ENCODE measurements at places on chromosomes 1 and 21.

- DNase-seq = peak; percentile 67
These were observed 13.6 kb upstream of the FAM89A start for GRCh38 chr1:231053493-231054162.

DNA sequence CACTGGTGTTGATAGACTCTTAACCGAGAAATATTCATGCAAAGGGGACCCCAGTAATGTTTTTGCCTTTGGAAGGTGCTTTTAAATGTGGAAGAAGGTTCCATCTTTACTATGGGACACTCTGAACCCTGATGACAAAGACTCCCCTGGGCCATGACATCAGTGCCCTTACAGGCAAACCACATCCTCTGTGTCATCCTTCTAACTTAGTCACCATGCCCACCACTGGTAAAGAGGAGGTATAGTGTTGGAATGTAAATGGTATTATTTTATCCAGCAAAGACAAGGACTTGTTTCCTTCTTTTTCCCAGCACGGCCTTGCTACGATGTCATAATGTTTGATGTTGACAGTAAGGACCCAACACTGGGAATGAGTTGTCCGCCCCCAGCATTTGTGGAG is 12.6 kb downstream of the METTL13 start:
- DNase-seq = peak; percentile 82

- no peak for DNase-seq
These were observed 282.9 kb downstream of the PTPRU start for GRCh38 chr1:29519108-29519787.

- no peak for DNase-seq
These were observed 113.4 kb upstream of the DNAH14 start for GRCh38 chr1:224816062-224816461.

- DNase-seq = no peak
These were observed 7.2 kb upstream of the TACSTD2 start for GRCh38 chr1:58584082-58584895.

DNA sequence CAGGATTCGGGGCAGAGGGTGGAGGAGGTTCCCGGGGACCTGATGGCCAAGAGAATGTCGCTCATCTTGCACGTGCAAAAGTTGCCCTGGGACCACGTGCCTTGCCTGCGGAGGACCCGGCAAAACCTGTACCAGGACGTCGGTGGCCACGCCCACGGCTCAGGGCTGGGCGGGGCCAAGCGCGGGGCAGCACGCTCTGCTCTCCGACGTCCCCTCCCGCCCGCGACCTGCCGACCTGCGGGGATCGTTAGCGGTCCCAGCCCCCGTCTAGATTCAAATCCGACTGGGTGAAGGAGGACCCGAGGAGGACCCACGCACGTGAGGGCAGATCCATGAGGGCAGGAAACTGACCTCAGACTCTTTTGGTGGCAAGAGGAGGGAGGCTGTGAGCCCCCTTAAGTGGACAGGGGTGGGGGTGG is at the start of gene C1orf167:
C1orf167 (plus strand) TSS at position 206 of the 419 bp plus-strand sequence. CDS start 2,208 bp downstream, outside the sequence.
- peak; percentile 82 for DNase-seq

DNA sequence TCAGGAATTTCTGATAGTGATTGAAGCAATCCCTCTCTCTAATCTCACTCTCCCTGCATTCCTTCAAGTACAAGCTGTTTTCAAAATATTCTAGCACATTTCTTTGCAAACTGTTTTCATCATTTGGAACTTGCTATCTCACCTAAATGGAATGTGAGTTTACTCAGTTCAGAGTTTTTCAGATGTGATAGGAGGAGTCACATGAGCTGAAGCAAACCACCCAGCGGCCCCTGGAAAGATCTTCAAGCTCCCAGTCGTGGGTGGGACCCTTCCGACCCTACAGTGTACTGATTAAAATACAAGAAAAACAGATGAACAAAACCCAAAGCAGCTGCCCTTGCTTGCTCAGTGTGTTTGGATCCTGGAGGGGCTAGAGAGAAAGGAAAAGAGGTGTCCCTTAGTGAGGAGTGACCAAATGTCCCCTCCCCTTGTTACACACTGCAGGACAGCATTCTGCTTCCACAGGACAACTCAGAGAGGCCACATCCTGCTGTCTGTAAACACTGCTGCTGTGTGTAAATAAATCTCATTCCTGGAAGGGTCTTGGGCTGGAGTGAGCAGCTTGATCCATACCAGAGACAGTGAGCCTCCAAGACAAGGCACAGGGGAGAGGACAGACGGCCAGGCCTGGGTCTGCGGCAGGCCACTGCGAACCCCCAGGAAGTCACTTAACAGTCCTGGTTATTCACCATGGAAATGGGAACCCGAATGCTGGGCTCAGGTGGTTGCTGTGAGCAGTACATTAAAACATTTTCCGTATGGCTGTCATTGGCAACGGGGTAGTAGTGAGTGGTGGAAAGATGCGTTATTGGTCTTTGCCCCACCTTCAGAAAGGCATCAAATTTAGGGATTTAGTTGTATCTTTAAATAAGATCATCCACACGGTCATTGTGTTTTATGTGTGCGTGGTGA is 229.2 kb downstream of the RHOU start:
- DNase-seq = no peak

DNA sequence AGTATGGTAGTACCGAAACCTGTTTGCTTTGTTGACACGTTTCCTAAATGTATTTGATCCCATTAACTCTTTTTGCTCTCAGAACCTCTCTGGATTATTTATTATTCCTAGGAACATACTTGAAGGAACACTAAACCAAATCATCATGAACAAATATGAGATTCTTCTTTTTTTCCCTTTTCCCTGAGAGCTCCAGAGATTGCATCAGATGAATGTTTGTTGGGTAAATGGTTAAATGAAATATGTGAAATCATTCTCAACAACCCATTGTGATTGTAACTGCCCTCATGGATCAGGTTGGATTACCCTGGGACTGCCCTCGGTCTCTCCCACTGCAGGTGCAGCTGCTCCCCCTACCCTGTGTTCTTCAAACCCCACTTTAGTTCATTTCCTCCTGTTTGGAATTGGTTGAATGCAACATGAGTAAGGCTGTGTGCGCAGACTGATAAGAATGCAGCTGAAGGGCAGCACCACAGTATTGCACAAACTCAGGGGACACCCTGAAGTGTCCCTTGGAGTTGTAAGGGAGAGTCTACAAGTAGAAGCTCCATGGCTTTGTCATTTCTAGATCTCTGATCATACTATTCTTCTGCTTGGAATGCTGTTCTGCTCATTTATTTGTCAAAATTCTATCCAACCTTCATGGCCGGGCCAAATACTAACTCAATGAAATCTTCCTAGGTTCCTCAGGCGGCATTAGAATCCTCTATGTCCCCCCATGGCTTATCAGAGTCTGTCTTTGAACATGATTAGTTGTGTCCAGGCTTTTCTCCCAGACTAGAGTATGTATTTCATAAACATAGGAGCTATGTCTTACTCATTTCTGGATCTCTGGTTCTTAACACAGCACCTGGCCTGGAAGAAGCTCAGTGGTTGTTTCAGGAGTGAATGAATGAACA is 47.1 kb upstream of the NEK2 start:
- DNase-seq = no peak

GRCh38 chr1:113684153-113684541 is 75.1 kb downstream of the PHTF1 start:
- no peak for DNase-seq

DNA sequence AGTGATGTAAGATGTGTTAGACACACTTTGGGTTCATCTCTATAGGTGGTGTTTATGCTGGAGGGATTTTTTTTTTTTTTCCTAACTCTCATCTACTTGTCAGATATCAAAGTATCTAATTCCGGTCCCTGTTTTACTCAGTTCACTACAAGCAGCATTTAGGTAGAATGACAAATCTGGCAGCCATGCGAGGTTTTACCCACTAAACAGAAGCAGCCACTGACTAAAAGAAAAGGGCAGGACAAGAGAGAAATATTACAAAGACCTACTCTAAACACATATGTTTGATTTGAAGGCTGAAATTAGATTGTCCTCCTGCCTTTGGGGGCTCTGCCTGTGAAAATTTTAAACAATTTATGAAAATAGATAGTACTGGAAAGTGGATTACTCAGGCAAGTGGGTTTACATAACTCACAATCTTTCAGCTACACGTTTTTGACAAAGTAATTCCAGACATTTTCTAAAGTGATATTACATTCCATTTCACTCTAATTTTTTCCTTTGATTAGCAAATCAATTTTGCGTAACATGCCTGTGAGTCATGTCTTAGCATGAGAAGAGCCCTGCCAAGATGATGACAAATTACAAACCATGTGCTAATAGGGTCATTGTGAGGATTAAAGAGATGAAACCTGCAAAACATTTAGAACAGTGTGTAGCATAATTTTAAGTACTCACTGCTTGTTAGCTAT is 172.6 kb downstream of the PLA2G4A start:
- DNase-seq = no peak

- no peak for DNase-seq
These were observed 33.0 kb downstream of the ACOT7 start for GRCh38 chr1:6360517-6361070.

- no peak for DNase-seq
These were observed 125.2 kb downstream of the TYW3 start for GRCh38 chr1:74858136-74858535.

GRCh38 chr1:209389258-209389657 is 194.3 kb upstream of the CAMK1G start:
- no peak for DNase-seq

DNA sequence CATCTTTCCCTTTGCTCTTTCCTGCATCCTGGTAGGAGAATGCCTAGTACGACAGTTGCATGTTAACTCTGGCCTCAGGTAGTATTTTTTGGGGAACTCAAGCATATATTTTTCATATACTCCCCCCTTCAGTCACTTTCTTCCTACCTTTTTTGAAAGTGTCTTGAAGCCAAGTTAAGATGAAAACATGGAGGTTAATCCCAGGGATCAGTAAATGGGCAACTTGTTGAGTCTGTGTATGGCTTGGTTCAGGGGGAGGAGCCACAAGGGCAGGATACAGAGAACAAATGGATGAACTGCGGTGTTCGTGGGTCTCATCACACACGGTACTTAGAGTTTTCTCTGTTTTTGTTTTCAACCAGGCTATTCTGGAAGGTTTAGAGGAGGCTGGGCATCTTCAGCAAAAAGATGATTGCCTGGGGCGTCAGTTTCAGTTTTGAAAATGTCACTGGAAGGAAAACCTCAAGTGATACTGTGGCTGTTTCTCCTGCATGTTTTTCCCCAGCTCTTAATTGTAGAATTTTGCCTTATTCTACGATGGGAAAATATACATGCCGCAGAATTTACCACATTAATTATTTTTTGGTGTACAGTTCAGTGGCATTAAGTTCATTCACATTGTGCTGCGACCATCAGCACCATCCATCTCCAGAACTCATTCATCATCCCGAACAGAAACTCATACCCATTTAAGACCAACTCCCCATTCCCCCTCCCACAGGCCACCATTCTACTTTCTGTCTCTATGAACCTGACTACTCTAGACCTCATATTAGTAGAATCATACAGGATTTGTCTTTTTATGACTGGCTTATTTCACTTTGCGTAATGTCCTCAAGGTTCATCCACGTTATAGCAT is 71.5 kb downstream of the MAP10 start:
- DNase-seq = no peak

- DNase-seq = no peak
These were observed 15.2 kb downstream of the AKNAD1 start for GRCh38 chr1:108841703-108842102.

DNA sequence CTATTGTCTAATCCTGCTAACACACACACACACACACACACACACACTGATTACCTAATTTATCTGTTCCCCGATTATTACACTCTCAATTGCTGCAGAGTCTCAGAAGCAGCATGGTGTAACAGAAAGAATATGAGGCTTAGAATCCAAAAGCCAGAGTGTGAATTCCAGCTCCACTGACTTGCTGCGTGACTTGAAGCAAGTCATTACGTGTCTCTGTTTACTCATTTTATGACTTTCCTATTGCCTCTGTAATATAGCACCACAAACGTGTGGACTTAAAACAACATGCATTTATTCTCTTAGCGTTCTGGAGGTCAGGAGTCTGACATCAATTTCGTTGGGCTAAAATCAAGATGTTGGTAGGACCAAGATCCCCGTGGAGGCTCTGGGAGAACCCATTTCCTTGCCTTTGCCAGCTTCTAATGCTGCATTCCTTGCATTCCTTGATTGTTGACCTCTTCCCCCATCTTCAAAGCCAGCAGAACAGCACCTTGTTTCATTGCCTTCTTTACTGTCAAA is 55.9 kb upstream of the ATP5PO start:
- no peak for DNase-seq

GRCh38 chr1:168091720-168092550 is 44.8 kb downstream of the GPR161 start:
- no peak for DNase-seq

DNA sequence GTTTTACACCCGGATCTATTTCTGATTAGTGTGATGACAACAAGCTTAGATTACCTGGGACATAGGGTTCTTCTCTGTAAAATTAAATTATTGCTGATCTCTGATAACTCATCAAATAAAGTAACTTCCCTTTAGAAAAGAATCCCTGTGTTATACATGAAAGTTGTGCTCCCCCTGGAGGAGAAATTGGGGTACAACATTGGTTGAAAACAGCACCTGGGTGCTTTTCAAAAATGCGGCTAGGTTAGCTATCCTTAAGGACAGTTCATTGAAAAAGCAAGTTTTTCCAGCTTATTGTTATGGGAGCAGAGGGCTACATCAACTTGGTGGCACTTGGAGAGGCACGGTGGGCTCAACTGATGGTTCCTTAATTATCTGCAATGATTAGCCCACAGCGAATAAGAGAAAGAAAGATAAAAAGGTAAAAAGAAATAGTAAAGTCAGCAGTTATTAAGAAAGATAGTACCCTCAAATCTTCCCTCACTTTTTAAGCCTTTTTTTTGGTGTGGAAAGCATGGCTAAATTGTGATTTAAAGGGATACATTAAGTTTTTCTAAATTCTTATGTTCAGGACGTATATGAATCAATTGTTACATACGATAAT is 97.8 kb downstream of the FMN2 start:
- DNase-seq = peak; percentile 76

- DNase-seq = no peak
These were observed 43.2 kb upstream of the PLA2G4A start for GRCh38 chr1:186785503-186785902.

DNA sequence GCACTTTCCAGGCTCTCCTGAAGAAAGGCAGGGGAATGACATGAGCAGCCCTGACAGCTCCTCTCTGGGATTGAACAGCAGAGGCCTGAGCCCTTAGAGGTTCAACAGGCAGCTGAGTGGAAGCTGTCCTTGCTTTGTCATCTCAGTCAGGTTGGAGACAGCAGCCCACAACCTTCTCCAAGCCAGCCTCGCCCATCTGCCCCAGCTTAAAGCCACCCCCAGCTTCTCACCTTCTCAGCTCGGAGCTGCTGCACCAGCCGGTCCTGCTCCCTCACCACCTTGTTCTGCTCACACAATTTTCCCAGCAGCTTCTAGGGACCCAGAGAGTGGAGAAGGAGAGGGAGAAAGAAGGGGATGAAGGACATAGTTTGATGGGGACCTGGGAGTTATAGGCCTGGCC is 35.2 kb upstream of the GOLT1A start:
- no peak for DNase-seq
